Activated CD8-positive, alpha-beta T cell treated with anti-CD3 and anti-CD28 coated beads for 36 hours (primary cell): ENCODE measurements at places on chromosomes 5 and 9. TPM values are rescaled to one million over a fixed set of nuclear protein-coding genes. Genes with fewer than 3 reads are reported as not detected.

The ACOT12 gene
- not detected for total RNA-seq

The THBS4 gene
- total RNA-seq = 2.5 TPM

The TEX48 gene
- total RNA-seq = not detected

The RALGPS1 gene
- total RNA-seq = 2.2 TPM

The PCDHA1 gene
- not detected for total RNA-seq

The NR2F1-AS1 gene
- total RNA-seq = not detected

The GRXCR2 gene
- not detected for total RNA-seq

The CARTPT gene
- total RNA-seq = not detected

The WDR70 gene
- total RNA-seq = 32.7 TPM

The PKD2L2 gene
- not detected for total RNA-seq

The EQTN gene
- not detected for total RNA-seq

The PCDHGB5 gene
- total RNA-seq = 0.11 TPM

The ARID3C gene
- 0.29 TPM for total RNA-seq

The SMAD5 gene
- 12.5 TPM for total RNA-seq

The IL9 gene
- total RNA-seq = not detected

The DNAJC25 gene
- 9.6 TPM for total RNA-seq

The COL15A1 gene
- not detected for total RNA-seq

The ESM1 gene
- total RNA-seq = 0.47 TPM

The SLCO6A1 gene
- total RNA-seq = not detected

The RBM27 gene
- total RNA-seq = 29.3 TPM

The AHRR gene
- total RNA-seq = 26.3 TPM

The PDE6A gene
- total RNA-seq = not detected

The TAF11L9 gene
- not detected for total RNA-seq

The SGCD gene
- not detected for total RNA-seq

The SLC2A6 gene
- total RNA-seq = 5.4 TPM

The PCDHB10 gene
- total RNA-seq = not detected

The CCDC171 gene
- 2.1 TPM for total RNA-seq

The PCDHGA1 gene
- total RNA-seq = not detected

The CYSTM1 gene
- total RNA-seq = 15.8 TPM

The CNTNAP3B gene
- not detected for total RNA-seq

The PCDHGA3 gene
- total RNA-seq = not detected

The NR4A3 gene
- total RNA-seq = 113 TPM

The WDR31 gene
- total RNA-seq = 1.4 TPM

The TRIP13 gene
- total RNA-seq = 31.0 TPM

The LHX6 gene
- 0.22 TPM for total RNA-seq

The C1QTNF2 gene
- not detected for total RNA-seq

The PLCXD3 gene
- total RNA-seq = not detected

The C9 gene
- not detected for total RNA-seq
